ENCODE measurements at places on chromosomes 6 and 20.

- DNase-seq, result no peak
Observed at GRCh38 chr6:27468334-27468733, 4.6 kb downstream of the ZNF184 start.

DNA sequence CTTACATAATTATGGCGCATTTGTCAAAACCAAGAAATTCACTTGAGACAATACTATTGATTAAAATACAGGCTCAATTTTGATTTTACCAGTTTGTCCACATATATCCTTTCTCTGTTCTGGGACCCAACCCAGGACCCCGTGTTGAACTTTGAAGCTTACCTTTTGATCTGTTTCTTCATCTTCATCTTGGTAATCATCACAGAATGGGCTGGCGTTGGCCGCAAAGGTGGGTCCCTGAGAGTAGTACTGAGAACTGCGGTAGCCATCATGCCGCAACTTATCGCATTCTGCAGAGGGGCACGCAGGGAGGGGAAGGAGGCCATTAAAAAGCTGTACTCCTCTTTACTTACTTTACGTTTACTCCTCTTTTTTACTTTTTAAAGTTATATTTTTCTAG, 26.1 kb downstream of the NHSL1 start:
- no peak for DNase-seq

- no peak for DNase-seq
Observed at GRCh38 chr20:59082077-59082740, 39.6 kb upstream of the PRELID3B start.

GRCh38 chr6:78867020-78867369, 356 bp upstream of the IRAK1BP1 start:
- DNase-seq, result no peak

- no peak for DNase-seq
Observed at GRCh38 chr6:10268611-10269310, 146.1 kb downstream of the TFAP2A start.

- no peak for DNase-seq
Observed at GRCh38 chr20:48621376-48622078, 206.3 kb downstream of the PREX1 start.

GRCh38 chr6:34182751-34183531, 37.1 kb upstream of the GRM4 start:
- DNase-seq, result no peak

GRCh38 chr6:133157995-133158394, 83.2 kb upstream of the EYA4 start:
- DNase-seq, result no peak

GRCh38 chr20:57315083-57315975, 14.3 kb upstream of the SPO11 start:
- no peak for DNase-seq

DNA sequence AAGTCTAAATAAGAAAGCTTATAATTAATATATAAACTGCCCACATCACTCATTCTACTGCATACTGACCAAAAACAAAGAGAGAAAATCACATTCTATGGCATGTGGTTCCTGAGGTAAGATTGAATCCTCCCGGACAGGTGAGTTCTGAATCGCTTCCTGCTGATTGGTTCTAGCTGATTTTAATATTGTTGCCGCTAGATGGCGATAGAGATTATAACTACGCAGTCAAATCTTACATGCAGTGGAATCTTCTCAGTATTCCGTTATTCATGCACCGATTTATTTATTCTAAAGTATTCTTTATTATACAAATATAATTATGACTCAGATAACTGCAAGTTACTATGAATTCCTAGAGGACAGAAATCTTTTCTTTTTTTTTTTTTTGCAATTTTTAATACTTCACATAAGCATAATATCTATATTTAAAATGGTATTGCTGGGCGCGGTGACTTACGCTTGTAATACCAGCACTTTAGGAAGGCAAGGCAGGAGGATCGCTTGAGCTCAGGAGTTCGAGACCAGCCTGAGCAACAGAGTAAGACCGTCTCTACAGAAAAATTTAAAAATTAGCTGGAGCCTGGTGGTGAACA, 24.2 kb upstream of the TMX4 start:
- DNase-seq, result peak; percentile 22

DNA sequence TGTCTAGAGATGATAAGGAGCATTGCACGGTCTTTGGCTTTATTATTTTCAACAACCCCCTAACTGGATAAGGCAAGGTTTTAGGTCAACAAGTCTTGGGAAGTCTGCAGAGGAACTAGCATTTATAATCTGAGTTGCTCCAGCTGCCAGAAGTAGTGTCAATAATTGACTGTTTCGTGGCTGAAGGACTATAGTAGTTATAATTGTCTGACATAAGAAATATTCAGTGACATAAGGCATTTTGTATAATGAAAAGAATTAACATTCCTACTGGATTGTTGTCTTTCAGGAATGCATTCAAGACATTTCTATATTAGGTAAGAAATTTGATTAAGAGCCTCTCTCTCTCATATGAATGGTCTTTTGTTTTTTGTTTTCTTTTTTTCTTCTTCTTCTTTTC, 136.9 kb upstream of the SGK1 start:
- no peak for DNase-seq

- DNase-seq, result peak; percentile 61
Observed at GRCh38 chr6:39309942-39310531, 4.2 kb downstream of the KCNK17 start.

- DNase-seq, result no peak
Observed at GRCh38 chr6:31354158-31354863, 2.7 kb downstream of the HLA-B start.

- DNase-seq, result no peak
Observed at GRCh38 chr6:292506-293192, 362 bp downstream of the DUSP22 start.

GRCh38 chr6:132511210-132511830, 1.6 kb downstream of the STX7 start:
- DNase-seq, result no peak

DNA sequence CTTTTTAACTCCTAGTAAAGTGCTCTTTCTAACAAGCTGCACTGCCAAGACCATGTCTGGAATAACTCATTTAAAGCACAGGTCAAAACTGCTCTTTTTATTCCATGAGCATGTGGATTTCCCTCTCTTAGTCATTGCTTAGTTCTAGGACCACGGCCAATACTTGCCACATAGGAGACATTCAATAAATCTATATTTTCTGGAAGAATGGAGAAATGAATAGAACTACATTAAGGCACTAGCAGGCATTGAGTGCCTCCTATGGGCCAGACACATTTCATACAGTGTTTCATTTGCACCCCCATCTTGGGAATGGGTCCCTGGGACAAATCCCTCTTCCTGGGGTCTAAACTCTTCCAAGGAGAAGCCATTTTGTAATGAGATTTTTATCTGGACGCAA, 552.8 kb upstream of the CITED2 start:
- no peak for DNase-seq

GRCh38 chr6:71250099-71250602, 38.5 kb upstream of the OGFRL1 start:
- DNase-seq, result no peak

DNA sequence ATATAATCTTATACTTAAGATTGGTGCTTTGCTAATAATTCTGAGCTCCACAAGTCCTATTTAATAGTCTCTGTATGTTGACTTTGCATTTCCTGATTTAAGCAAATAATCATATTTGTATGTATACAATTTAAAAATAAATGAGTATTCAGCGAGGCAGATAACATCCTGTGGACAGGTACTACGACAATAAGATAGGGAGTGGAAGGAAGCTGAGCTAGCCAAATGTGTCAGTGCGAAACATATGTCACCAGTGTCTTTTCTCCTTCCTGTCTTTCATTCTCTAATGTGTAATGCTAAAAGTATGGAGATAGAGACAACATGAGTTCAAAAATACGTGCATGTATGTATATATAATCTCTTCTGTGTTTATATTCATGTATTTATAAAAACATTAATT, 359.6 kb upstream of the KCNQ5 start:
- no peak for DNase-seq

DNA sequence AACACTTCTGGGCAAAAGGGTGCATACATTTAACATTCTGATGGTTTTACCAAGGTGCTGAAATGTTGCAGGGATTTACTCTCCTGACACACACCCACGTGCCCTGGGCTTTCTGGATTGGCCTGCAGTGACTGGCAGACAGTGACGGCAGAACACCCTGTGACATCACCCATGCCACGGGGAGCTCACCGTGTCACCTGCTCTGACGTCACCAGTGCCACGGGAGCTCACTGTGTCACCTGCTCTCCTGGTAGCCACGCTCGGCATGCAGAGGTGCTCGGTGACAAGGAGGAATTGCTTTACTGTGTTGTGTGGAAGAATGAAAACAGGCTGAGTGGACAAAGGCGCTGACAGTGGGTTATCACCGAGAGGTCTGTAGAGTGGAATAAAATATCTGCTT, 99.3 kb downstream of the RAMACL start:
- no peak for DNase-seq

GRCh38 chr6:88220493-88220892, 54.3 kb upstream of the CNR1 start:
- no peak for DNase-seq

GRCh38 chr6:151027295-151027747, 161.8 kb downstream of the MTHFD1L start:
- DNase-seq, result no peak

GRCh38 chr20:35432430-35432735, 5.6 kb downstream of the GDF5 start:
- DNase-seq, result no peak

GRCh38 chr6:939526-940252, 246.8 kb upstream of the EXOC2 start:
- DNase-seq, result no peak

DNA sequence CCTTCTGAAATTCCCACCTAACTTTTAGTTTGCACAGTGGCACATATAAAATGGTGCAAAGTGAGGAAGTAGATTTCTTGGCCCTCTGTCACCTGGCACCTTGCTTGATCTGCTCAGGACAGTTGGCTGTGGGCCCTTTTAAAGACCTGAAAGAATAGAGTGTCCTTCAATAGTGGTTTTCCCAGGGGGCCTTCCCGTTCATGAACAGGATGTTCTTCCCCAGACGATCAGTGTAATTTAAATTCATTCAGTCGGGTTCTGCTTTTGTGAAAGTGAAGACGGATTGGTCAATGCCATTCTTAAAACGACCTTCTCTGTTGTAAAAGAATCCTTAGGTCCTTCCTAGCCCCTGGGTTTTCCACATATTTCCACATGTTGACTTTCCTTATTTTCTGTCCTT, 178.5 kb downstream of the SASH1 start:
- no peak for DNase-seq

GRCh38 chr6:142888456-142888855, 56.5 kb downstream of the HIVEP2 start:
- DNase-seq, result no peak

DNA sequence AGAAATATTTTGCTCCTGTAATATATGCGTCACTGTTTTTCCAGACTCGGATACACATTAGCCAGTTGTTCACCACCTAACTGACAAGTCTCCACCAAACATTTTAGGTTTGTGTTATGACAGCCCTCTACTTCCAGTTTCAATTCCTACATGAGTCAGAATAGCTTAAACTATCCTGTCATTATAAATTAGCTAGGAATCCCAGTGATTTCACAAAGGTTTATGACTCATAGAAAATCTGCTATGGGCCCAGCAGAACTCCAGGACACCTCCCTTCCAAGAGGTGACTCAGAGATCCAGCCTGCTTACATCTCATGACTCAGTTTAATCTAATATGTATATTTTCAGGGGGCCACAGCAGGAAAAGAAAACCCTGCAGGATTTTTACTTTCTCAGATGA, 17.4 kb upstream of the PLCB4 start:
- no peak for DNase-seq

- DNase-seq, result no peak
Observed at GRCh38 chr6:112990971-112991370, 643.8 kb downstream of the RFPL4B start.

GRCh38 chr6:129717277-129717676, 7.3 kb upstream of the ARHGAP18 start:
- no peak for DNase-seq

DNA sequence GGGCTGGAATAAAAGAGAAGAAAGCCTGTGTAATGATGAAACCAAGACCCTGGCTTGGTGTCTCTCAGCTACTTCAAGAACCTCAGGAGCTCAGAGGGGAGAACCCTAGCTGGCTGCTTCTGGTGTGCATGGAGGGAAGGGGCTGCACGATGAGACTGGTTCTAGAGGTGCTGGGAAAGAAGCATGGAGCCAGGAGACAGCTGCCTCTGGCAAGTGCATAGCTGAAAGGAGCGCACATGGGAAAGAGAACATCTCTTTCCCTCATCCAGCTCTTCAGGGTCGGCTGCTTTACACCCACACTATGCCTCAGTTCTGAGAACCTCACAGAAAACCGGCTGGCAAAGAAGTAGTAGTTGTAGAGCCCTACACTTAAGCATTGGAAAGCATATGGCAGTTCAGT, 139.5 kb downstream of the QKI start:
- DNase-seq, result no peak

GRCh38 chr20:17343091-17343490, 116.3 kb downstream of the PCSK2 start:
- DNase-seq, result no peak

- no peak for DNase-seq
Observed at GRCh38 chr6:147823936-147824335, 315.4 kb downstream of the SAMD5 start.

DNA sequence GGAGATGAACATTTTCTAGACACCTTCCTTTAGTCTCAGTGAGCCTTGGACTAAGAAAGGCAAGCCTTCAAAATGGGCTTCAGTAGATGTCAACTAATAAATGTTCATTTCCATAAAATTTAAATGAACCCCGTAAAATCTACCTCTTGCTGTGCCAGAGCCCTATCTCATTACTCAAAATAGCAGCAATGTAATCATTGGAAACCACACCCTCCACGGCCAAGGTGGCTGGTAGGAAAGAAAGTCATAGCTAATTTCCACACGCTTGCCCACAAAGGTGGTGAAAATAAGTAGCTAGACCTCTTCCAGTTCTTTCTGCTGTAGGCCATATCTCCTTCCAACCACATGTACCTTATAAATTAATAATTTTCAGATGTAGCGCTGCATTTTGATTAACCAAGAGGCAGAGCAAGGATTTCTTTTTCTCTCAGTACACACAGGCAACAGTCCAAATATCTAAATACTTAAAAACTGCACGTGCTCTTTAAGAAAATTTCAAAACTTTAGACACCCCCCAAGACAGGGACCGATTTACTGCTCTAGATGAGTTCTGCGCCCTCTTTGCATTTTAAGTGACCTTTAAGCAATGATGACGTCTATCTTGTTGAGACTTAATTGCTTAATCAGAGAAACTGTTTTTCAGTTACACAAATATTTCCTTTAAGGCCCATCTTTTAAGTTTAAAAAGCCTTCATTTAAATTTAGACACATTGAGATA, 290.8 kb downstream of the ZNF217 start:
- no peak for DNase-seq

- no peak for DNase-seq
Observed at GRCh38 chr6:167759206-167759605, 67.5 kb upstream of the AFDN start.

GRCh38 chr6:129981598-129981997, 36.8 kb upstream of the L3MBTL3 start:
- no peak for DNase-seq

GRCh38 chr6:142953373-142954273, 8.6 kb upstream of the HIVEP2 start:
- no peak for DNase-seq

DNA sequence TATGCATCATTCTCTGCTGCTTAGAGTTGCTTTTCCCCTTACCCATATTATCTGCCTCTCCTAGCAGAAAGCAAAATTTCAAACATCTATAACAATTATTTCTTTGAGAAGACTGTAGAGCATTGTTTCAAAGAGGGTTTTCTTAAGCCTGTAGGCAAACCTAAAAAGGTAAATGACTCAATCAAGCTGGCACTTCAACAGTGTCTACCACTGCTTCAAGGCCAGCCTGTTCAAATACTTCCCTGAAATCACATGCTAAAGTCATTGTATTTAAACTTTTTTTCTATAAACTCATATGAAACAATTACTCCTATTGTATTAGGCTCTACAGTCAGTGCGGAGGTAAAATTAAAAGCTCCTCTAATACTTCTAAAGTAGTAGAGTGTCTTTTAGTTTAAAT, 87.1 kb downstream of the OGFRL1 start:
- DNase-seq, result no peak

Measured in iPS DF 6.9 (cell line).